ENCODE measurements at places on chromosomes 7 and 10. TPM values are rescaled to one million over a fixed set of nuclear protein-coding genes. Genes with fewer than 3 reads are reported as not detected.

DNA sequence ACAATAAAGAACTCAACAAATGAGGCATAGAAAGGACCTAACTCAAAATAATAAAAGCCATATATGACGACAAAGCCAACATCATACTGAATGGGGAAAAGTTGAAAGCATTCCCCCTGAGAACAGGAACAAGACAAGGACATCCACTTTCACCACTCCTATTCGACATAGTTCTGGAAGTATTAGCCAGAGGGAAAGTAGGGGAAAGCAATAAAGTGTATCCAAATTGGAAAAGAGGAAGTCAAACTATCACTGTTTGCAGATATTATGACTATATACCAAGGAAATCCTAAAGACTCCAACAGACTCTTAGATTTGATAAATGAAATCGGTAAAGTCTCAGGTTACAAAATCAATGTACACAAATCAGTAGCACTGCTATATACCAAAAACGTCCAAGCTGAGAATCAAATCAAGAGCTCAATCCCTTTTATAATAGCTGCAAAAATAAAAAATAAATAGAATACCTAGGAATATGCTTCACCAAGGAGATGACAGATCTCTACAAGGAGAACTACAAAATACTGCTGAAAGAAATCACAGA lies 4.8 kb downstream of the ANXA7 start:
- DNase-seq = no peak

- no peak for DNase-seq
These were observed 24.5 kb downstream of the CRCP start for GRCh38 chr7:66138994-66139752.

DNA sequence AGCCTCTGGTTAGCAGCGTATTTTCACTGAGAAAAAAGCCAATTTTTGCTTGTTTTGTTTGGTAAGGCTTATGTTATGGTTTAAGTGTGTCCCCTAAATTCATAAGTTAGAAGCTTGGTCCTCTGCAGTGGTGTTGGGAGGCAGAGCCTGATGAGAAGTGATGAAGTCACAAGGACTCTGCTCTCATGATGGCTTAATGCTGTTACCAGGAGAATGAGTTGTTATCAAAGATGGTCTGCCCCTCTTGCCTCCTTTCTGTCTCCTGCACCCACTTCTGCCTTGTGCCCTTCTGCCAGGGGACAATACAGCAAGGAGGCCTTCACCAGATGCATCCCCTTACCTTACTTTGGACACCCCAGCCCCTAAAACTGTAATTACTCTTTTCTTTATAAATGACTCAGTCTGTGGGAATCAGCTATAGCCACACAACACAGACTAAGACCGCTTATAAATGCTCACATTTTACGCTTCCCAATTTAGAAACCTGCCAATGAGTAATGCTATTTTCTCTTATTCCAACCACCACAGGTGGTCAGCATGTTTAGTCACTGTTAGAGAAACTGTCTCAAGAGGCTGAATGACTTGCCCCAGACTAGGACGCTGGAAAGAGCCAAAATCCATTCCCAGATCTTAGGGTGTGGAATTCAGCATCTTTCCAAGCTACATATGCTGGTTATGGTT lies 6.1 kb upstream of the PKD1L1 start:
- DNase-seq = no peak

DNA sequence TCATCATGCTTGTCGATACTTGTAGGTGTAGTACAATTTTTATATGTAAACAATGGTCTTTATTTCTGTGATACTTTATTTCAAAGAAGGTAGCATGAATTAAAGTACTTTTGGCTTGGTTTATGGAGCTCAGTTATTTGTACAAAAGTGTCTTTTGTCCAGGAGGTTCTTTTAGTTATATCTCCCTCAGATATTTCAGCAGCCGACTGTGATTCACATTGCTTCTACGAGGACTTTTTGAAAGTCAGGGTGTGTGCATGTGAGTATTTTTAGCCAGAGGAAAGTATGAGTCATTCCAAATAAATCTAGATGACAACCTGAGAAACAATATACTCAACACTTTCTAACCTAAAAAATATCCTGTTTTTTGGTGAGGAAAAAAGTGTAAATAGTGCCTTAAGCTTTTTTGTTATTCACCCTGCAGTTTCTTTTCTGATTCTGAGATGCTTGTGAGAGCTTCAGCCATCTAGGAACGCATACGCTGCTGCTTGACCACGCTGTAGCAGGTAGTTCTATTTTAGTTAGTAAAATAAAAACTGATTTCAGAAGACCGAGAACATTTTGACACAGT lies 595 bp upstream of the SUN1 start:
- no peak for DNase-seq

GRCh38 chr10:105763611-105764010 lies 1122.5 kb downstream of the SORCS3 start:
- no peak for DNase-seq

DNA sequence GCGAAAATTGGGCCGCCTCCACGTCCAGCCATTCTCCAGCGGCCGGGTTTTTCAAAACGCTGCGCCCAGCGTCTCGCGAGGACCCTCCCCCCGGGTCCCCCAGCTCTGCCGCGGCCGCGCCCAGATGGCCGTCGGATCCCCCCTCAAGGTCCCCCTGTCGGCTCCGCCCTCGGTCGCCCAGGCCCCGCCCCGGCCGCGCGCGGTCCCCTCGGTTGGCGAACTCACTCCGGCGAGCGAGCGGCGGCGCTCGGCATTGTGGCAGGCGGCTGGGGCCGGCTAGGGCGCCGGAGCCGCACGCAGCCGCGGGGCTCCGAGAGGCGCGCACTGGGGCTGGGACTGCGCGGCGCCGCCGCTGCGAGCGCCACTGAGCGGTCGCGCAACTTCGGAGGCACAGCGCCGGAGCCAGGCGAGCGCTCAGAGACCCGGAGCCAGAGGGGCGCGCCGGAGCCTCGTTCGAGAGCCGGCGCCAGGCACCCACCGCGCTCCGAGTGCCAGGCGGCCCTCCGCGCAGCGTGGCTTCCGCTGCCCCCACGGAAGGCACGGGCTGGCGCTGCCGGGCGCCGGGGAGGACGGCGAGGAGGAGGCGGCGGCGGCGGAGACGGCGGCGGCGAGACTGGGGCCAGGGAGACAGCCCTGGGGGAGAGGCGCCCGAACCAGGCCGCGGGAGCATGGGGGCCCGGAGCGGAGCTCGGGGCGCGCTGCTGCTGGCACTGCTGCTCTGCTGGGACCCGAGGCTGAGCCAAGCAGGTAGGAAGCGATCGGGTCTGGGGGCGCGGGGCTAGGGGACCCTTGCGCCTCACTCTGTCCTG lies at the start of gene UNC5B:
TSS of gene UNC5B (plus strand) at position 253 of the 809 bp plus-strand sequence. CDS start at position 669, 416 bp downstream.
- peak; percentile 91 for DNase-seq

GRCh38 chr7:158216198-158216597 lies 371.4 kb downstream of the PTPRN2 start:
- DNase-seq = no peak

- DNase-seq = peak; percentile 39
These were observed 22.6 kb downstream of the AQP1 start for GRCh38 chr7:30934225-30934624.

DNA sequence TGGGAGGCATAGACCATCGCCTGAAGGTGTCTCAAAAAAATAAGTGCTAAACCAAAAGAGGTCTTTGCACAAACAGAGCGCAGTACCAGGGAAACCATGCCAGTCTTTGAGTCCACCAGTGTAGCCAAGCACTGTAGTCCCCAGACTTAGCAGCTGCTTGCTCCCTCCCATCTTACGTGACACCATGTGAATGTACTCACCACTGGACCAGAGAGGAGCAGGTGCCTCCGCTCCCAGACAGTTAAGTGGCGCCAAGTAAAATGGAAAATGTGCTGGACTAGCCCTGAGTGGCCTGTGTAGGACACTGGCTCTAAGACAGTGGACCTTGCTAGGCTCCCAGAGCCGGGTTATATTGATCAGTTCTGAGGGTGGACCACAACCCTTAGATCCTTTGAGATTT lies 47.7 kb upstream of the PLEKHA1 start:
- DNase-seq = no peak

DNA sequence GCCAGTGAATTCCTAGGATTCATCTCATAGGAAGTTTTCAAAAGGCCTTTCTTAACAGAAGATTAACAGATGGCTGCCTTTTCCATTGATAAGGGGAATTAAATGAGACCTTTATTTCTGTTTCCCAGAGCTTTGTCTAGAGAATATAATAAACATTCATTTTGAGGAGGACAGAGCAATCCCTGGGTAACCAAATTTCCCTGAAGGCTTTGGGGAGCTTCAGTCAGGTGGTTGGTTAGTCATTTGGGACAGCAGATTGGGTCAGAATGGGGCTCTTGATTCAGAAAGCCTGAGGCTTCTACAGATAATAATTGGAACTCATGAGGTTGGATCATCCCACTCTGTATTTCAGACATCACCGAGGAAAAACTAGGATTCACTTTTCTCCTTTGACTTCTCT lies 21.8 kb downstream of the MXI1 start:
- DNase-seq = no peak

DNA sequence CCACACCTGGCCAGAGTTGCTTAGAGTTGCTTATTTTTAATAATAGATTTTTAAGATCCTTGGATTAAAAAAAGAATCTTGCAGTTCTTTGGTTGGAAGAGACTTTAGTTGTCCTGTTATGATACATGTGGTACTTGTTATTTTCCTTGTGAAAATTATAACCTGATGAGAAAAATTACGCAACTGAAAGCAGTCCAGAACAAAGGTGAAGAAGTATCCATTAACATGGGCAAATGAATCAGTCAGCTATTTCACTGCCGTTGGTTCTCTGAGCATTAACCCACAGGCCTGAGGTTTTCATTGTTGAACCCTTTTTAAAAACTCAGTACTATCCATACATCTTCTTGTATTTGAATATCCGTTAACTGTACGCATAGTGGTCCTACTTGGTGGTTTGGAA lies 68.2 kb downstream of the GALNT11 start:
- no peak for DNase-seq

GRCh38 chr10:129888784-129889616 lies 75.1 kb downstream of the EBF3 start:
- no peak for DNase-seq

DNA sequence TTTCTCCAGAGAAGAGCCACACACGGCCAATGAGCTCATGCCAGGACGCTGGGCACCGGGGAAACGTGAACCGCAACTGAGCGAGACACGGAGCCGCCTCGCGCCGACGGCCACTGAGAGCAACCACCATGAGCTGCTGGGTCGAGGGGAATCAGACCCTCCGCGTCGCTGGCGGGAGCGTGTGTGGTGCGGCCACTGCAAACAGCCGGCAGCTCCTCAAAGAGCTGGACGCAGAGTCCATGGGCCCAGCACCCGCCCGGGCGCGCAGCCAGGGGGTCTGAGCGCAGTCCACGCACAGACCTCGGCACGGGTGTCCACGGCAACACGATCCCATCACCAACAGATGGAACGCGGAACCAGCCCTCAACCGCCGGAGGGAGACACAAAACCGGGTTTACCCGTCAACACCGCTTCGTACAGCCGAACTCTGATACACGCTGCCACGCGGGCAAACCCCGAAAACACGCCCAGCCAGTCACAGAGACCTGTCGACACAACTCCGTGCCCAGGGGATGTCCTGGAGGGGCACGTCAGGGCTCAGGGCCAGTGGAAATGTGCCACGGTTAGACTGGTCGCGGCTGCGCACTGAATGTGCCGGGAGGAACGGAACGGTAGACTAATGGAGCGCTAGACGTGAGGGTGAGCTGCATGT lies 147.1 kb downstream of the ELFN1 start:
- DNase-seq = no peak

DNA sequence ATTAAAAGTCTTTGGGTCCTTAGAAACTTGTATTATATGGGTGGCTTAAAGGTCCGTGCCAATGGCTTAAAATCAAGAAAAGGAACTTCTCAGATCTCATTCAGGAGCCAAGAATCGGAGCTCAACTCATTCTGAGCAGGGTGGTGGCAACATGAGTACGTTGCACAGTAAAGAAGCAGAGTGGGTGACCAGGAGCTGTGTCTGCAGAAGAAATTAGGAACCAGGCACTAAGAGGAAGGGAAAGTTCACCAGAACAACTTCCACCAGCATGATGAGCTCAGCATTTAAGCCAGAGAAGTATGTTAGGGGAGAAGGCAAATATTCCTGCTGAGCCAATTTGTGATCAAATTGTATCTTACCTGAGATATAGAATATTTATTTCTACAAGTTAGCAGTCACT lies 236.0 kb upstream of the NRP1 start:
- DNase-seq = no peak

DNA sequence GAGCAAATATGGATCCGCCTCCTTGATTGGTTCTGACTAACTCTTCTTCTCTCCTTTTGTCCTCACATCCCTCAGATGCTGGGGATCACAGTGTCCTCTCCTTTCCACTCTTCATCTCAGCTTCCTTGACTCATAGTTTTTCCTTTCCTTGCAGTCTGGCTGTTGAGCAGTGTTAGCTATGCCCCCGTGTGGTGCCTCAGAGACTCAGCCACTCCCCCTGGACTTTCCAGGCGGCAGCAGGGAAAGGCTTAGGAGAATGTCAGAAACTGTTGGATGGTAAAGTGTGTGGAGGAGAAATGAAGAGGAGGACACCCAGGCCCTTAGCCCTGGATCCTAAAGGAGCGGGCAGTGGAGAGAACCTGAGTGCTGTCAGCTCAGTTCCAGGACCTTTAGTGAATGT lies 267.5 kb downstream of the CELF2 start:
- no peak for DNase-seq

GRCh38 chr7:138934861-138935260 lies 46.3 kb downstream of the KIAA1549 start:
- no peak for DNase-seq

DNA sequence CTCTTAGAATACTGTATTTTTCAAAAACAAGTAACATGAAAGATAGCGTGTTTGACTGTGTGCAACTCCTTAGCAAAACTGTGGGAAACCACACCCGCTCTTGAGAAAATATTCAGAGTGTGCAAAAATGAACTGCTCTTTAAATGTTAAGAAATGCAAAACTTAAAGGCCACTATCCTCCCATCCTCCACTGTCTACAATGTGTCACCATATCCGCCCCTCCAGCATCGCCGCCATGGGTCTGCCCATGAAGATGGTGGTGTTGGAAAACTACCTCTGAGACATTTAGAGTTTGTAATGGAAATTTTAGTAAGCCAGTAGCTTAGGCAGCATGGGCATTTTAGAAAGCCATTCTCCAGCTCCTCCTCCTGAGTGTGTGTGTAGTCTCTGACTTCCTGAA lies 20.1 kb upstream of the NMT2 start:
- DNase-seq = no peak

DNA sequence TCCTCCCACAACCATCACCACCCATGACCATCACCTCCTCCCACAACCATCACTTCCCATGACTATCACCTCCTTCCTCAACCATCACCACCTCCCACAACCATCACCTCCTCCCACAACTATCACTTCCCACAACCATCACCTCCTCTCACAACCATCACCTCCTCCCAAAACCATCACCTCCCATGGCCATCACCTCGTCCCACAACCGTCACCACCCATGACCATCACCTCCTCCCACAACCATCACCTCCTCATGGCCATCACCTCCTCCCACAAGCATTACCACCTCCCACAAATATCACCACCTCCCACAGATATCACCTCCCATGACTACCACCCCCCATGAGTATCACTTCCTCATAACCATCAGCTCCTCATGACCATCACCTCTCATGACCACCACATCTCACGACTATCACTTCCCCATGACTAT lies 52.2 kb downstream of the PDGFA start:
- DNase-seq = peak; percentile 4

AKR1D1 gene
- not detected for total RNA-seq

ANKRD7 gene
- 0.32 TPM for total RNA-seq

CYP2C8 gene
- 0.73 TPM for total RNA-seq

ZNF680 gene
- 16.2 TPM for total RNA-seq

PNLIPRP2 gene
- not detected for total RNA-seq

WEE2 gene
- not detected for total RNA-seq

TMEM236 gene
- total RNA-seq = 0.66 TPM

Measured in breast epithelium (tissue), 4 donors.